ENCODE measurements at places on chromosomes 3 and 15.

- DNase-seq = no peak
These were observed 54.3 kb upstream of the SLC24A5 start for GRCh38 chr15:48066456-48066855.

DNA sequence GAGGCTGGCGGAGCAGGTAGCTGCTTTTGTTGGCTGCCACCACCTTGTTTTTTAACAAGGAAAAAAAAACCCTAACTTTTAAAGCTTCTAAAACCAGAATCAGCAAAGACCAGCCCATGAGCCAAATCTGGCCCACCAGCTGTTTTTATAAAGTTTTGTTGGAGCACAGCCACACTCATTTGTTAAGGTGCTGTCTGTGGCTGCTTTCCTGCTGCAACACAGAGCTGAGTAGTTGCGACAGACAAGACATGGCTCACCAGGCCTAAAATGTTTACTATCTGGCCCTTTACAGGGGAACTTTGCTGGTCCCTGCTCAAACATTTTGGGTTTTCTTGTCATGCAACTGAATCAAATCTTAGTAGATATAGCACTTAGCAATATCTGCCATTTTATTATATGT lies 18.9 kb downstream of the EFCAB12 start:
- DNase-seq = no peak

DNA sequence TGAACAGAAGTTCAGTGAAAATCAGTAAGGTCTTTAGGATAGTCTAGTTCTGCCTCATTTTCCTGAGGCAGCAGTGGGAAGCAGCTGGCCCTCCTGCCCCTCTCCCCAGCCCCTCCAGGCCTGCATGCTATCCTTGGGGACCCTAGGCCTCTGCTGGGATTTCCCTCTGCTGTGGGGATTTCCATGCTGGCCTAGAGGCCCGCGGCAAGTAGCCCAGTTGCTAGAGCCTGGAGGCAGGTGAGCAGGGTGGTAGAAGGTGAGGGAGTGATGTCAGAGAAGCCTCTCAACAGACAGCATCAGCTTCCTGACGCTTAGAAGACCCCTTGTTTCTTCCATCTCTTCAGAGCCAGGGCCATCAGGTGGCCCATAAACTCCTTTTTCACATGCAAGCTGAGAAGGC lies 305.8 kb upstream of the THBS1 start:
- DNase-seq = no peak

DNA sequence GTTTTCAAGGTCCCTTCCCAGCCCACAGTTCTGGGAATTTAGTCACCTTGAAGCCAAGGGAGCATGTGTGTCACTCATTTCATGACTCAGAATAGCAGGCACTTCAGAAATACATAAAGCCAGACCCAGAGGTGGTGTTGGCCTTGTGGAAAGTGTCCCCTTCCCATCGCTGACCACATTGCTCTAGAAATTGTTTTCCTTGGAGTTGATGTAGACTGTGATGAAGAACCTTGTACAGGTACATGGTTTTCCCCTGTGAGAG lies 158.8 kb downstream of the SLCO3A1 start:
- DNase-seq = no peak

DNA sequence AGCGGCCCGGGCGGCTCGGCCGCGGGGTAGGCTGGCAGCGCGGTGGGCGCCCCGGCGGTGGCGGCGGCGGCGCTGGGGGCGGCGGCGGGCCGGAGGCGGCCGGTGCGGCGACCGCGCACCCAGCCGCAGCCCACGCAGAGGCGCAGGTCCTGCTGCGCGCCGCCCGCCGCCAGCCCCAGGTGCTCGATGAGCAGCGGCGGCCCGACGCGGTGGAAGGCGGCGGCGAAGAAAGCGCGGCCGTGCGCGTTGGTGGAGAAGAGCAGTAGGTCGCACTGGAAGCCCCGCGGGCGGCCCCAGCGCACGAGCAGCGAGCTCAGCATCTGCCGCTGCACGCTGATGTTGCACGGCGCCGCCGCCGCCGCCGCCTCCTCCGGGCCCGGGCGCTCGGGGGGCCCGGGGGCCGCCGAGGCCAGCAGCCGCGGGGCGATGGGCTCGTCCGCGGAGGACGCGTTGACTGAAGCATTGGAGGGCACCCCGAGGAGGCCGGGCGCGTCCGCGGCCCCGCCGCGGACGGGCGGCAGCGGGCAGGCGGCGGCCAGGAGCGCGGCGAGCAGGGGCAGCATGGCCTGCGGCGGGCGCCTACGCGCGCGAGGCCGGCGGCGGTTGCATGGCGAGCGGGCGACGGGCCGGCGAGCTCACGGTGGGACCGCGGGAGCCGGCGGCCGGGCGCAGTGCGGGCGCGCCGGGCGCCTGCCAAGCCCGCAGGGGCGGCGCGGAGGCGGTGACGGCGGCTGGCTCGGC lies 452 bp downstream of the TMEM158 start:
- DNase-seq = peak; percentile 19

DNA sequence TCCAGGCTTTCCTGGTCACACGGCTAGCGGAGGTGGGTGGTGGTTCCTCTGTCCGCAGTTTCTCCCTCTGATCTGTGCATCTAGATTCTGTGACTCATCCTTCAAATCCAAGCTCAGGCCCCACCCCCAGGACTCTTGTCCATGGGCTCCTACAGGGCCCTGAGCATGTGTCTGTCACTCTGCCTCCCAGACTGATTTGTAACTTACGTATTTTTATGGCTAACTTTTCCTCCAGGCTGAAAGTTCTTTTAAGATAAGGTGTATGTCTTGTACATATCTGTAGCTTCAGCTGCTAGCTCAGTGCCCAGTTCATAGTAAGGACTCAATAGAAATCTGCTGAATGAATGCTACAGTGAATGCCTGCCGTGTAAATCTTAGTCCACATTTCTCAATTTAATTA lies 8.0 kb downstream of the ESYT3 start:
- no peak for DNase-seq

GRCh38 chr3:108552267-108553159 lies 36.7 kb downstream of the CIP2A start:
- peak; percentile 49 for DNase-seq

DNA sequence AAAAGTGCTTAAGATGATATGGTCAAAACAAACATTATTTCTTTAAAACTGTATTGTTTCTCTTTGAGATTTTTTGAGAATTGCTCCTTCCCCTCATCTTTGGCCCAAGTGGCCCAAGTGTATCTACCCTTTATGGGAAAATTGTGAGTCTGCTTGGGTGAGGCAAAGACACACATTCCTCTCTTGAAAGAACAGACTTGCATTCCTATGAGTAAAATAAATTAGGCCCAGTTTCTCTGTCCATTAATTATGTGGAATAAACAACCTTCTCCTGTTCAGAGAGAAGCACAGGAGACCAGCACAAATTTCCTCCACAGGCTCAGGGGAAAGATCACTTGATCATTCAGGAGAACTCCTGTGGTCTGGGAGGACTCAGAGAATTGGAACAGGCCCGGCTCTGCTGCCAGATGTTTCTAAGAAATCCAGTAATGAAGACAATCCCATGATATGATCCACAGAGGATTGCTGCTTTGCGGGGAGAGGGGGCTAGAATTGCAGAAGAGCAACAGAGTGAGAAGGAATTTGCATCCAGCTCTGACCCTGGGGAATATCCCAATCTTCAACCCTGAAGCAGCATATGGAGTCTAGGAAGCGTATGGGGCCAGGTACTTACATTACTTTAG lies 53.8 kb upstream of the BOC start:
- no peak for DNase-seq

GRCh38 chr15:68578175-68578979 lies 416 bp upstream of the CORO2B start:
- peak; percentile 35 for DNase-seq

- DNase-seq = no peak
These were observed 79.5 kb upstream of the SLC12A8 start for GRCh38 chr3:125292015-125292414.

GRCh38 chr3:124832782-124833709 lies 54.1 kb downstream of the ITGB5 start:
- DNase-seq = no peak

GRCh38 chr15:73802431-73803041 lies 49.4 kb upstream of the INSYN1 start:
- no peak for DNase-seq

GRCh38 chr3:39933986-39934693 lies 124.7 kb downstream of the MYRIP start:
- no peak for DNase-seq

- DNase-seq = no peak
These were observed 46.7 kb downstream of the PTPRG start for GRCh38 chr3:61608072-61608471.

DNA sequence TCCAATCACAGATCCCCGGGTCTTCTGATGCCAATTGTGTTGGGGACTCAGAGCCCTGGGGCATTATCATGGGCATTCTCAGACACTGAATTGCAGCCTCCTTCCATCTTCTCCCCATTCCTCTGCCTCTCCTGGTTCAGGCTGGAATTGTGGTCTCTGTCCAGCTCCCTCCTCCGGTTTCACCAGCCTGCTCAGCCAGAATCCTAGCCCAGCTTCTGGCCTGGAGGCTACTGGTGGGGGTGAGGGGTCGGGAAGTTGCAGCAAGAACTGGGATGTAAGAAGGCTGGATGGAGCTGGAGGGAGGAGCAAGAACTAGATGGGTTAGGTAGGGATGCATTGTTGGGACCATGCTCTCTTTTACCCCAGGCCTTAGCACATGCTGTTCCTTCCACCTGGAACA lies 53.5 kb downstream of the TLE3 start:
- DNase-seq = no peak

DNA sequence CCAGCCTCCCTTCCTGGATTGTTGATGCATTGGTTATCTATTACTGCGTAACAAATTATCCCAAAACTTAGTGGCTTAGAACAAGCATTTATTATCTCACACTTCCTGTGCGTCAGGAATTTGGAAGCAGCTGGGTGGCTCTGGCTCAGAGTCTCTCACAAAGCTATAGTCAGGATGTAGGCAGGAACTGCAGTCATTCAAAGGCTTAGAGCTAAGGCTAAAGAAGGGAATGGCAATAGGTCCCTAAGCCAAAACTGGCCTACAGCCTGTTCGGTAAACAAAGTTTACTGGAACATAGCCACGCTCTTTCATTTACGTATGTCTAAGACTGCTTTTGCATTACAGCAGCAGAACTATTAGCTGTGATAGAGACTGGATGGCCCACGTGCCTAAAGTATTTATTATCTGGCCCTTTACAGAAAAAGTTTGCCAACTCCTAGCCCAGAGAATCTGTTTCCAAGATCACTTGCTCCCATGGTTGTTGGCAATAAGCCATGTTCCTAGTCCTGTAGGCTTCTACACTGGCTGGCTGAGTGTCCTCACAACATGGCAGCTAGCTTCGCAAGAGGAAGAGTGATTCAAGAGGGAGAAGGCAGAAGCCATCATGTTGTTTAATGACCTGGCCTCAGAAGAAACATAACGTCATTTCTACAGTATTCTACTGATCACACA lies 132.4 kb downstream of the SNRK start:
- DNase-seq = no peak

- no peak for DNase-seq
These were observed 77.6 kb upstream of the LRRFIP2 start for GRCh38 chr3:37251993-37252392.

DNA sequence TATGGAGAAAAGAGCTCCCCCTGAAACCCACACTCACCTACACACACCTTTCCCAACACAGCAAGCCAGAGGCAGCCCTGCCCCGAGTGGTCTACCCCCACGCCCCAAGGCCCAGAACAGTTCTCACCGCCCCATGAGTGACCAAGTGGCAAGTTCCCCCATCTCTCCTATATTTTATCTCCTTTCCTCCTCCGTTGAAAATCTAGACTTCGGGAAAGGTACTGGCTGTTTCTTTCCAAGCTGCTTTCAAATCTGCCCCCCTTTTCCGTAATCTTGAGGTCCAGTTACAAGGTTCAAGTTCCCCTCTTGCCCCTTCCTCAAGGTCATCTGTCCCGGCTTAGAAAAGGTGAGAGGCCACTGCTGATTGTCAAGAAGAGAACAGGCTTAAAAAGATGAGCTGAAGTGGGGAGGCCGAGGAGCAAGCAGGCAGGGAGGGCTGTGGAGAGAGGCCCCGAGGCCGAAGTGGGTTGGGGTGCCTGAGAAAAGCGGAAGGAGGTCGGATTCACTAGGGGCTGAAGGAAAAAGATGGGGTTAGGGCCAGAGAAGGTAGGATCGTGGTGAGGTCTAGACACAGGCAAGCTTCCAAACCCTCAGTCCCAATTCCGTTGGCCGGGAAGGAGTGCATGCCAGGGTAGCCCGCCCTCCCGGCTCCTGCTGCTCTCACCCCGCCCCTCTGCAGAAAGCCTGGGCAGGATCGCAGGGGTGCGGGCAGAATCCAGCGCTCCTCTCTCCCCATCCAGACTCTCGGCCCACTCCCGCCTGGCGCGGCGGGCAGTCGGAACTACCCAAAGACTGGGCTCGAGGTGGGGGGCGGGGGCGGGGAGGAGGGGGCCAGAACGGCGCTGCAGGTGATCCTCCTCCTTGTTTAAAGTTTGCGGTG lies 1.7 kb downstream of the SEMA5B start:
- no peak for DNase-seq

DNA sequence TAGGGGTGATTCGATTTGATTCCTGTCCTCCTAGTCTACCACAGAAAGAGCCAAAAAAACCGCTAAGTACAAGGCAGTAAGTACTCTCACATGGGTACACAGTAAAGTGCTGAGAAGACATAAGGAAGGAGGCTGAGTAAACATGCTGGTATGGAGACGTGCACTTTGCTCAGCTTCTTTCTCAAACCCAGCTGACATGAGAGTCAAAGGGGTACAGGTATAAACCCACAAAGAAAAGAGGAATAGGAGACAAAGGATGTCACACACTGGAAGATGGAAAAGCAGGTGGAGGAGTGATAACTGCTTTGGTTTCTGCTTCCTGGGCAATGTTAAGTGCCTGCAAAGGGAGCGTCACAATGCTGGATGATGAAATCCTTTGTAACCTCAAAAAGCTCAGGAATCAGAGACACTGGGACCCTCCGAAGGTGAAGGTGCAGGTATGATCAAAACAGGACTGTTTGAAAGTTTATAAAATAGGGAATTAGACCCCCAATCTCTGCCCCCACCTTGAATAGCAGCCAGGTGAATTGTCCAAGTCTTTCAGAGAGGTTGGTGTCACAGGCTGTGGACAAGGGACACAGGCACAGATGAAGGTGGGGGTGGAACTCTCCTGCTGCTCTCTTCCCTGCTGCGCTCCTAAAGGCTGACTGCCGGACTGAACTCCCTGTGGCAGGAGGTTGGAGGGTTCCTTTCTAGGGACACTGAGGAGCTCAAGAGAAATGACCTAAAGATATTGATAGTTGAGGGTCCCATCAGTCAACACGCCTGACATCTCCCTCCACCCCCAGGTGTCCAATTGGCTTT lies 101.8 kb downstream of the RAB11A start:
- no peak for DNase-seq

DNA sequence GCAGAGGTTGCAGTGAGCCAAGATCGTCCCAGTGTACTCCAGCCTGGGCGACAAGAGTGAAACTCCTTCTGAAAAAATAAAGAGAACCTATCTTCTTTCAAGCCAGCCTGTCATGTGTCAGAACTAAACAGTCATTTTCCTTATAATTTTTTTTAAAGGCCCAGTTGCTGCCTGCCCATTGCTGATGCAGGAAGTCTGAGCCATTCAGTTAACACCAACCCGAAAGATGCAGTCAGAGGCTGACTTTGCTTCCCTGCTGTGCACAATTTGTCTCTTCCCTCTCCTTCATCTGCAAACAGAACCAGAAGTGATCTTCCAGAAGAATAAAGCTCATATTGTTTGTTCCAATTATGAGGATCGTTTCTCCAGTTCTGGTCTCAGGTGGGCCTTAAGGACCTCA lies 220.6 kb downstream of the SLCO3A1 start:
- no peak for DNase-seq

- no peak for DNase-seq
These were observed 42.9 kb downstream of the PCSK6 start for GRCh38 chr15:101446518-101447167.
